ENCODE measurements at places on chromosomes 2 and 18. TPM values are rescaled to one million over a fixed set of nuclear protein-coding genes. Genes with fewer than 3 reads are reported as not detected.

DNA sequence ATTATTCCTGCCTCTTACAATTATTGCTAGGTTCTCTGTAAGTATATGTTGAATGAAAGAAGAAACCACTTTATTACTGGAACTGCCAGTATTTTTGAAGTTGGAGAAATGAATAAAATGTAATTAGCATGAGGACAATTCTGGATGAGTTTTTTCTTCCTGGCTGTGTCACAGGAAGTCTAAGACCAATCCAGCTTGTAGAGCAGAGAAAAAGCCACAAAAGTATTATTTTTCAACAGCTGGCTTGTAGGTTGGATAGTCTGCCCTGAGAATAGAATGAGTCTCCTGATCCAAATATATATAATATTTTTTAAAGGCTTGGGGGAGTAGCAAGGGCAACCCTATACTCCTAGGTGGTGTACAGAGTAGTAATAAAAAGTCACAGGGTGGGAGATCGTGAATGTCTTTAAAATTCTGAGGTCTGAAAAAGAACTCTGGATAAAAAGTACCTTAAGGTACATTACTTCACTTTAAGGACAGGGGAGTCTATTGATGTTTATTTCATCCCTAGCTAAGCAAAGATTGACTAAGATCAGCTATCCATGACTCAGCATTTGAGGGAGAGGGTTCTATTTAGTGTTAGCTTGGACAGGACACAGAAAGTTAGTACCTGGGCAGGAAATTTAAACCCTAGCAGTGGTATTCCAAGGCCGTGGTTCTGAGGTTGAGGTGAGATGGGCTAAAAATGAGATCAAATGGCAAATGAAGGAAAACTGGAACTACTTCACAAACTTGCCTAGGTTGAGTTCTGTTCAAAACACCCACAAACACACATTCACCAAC lies 31.7 kb downstream of the SLC40A1 start:
- DNase-seq = no peak

- no peak for DNase-seq
These were observed 246.3 kb downstream of the SOX11 start for GRCh38 chr2:5938566-5938896.

GRCh38 chr18:69999656-70000055 lies 52.0 kb upstream of the CD226 start:
- no peak for DNase-seq

DNA sequence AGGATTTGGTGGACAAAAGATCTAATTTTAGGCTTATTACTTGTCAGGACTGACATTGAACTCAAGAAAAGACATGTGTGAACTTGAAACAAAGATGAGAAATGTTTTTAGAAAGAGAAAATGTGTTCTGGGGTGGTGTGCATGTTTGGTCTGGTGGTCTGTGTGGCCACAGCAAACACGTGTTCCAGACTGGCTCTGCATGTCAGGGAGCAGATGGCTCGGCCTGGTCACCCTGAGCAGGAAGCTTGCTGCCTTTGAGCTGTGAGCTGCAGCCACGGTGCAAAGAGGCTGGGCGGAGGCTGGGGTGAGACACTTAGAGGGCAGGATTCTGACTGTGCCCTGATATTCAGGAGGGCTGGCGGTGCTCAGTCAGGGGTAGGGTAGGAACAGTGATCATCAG lies 186.1 kb downstream of the CTIF start:
- DNase-seq = no peak

GRCh38 chr2:134634054-134634753 lies 84.6 kb downstream of the TMEM163 start:
- DNase-seq = no peak

- no peak for DNase-seq
These were observed 115.8 kb downstream of the TTC27 start for GRCh38 chr2:32743480-32744236.

- DNase-seq = no peak
These were observed 843.2 kb downstream of the LRRTM4 start for GRCh38 chr2:76679025-76679396.

GRCh38 chr18:48200631-48201336 lies 208.4 kb downstream of the ZBTB7C start:
- no peak for DNase-seq

GRCh38 chr18:57772387-57772799 lies 30.7 kb downstream of the ATP8B1 start:
- DNase-seq = no peak

- DNase-seq = no peak
These were observed 219.0 kb downstream of the MYO3B start for GRCh38 chr2:170396799-170397459.

DNA sequence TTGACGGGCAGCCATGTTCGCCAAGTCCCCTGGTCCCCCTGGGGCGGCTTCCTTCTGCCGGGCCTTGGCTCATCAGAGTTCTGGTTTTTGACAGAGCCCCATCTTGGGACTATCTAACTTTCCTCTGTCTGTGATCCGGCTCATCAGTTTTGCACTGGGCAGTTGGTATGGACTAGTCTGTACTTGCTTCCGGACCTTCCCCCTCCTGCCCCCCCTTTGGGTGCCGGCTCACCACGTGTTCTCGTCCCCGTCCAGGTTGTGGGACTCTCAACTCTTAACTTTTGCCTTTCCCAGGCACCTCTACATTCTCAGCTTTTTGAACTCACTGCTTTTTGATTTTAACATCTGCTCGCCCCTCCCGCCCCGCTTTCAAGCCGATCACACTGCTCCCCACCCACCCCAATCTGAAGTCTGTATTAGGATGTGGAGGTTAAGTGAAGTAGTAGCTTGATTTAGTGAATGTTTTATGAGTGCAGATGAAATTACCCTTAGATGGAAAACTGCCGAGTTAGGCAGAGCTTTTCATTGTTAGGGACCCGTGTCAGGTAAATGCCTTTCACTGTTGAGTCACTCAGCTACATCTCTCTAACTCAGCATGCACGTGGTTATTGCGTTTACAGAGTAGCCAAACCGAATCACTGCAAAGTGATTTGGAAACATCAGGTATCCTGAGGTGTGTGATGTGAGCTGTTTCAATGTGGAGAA lies 874 bp downstream of the WDR43 start:
- DNase-seq = peak; percentile 18

- no peak for DNase-seq
These were observed 145.9 kb upstream of the COPS8 start for GRCh38 chr2:236939721-236940231.

DNA sequence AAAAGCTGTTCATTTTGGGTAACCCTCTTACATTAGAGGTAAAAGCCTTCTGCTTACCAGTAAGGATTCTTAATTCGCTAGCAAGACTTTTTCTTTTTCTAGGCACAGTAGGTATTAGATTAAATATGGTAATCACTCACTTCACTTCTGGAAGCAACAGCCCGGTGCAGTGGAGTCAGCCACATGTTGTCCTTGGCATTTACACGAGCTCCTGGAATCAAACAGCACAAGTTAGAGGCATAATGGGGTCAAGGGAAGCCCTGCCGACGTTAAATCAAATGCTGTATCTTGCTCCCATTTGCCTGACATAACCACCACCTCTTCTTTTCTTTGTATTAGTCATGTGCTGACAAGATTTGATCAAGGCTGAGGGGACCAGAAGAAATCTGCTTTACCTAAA lies 174.1 kb downstream of the ANKRD44 start:
- DNase-seq = no peak

GRCh38 chr2:142236181-142236580 lies 105.4 kb upstream of the LRP1B start:
- no peak for DNase-seq

DNA sequence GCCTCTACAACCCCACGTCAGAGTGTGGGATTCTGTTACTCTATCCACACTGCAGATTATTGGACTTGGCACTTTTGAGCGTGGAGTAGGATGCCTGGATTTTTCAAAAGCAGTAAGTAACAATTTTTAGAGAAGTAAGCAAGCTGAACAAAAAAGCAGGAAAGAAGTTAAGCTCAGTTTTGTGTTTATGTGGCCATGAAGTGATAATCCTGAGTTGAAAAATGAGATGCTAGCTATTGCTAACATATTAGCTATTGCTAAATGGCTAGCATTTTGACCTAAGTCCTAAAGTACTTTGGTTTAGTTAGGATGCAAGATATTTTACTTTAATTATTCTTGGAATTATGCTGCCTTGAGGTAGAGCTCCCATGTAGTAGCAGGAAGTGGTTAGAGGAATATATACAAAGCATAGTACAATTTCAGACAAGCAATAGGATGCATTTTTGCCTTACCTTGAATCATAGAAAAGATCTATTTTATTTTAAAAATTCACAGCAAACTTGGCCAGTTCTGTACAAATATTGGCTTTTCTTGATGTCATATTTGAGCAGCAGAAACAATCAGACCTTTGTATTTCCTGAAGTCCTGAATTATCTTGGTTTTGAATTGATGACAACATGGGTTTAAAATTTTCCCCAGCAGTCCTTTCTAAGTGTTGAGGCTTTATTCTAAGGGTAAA lies 74.6 kb downstream of the COX7A2L start:
- no peak for DNase-seq

DNA sequence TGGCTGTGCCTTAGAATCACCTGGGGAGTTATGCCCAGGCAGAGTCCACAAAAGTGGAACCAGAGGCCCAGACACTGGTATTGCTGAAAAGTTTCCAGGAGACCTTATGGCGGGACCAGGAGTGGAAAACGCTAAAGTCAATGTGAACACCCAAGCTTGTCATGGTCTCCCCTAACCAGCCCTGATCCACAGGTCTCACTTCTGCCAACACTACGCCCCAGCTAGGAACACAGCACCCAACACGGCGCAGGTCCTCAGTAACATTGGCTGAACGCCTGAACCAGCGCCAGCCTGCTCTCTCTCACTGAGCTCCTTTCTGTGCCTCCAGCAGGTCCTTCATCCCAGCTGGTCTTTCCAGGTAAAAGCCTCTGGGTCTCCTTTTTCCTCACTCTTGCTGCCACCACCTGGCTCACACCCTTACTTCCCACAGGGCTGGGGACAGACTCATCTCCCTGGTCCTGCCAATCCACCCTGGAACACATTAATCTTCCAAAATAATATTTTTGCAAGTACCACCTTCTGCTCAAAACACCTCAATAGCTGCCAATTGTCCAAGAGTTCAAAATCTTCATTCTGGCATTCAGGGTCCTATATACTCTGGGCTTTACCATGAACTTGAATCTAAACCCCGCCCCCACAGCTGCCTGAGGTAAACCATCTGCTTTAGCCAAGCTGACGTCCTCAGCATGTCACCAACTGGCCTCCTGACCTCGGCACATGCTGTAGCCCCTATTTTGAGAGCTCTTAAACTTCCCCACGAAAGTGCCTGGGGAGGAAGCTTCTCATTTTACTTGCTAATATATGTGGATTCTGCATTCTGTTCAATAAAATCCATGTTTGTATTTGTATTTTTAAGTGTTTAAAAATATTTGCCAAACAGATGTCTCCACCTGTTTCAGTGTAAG lies 34.6 kb downstream of the ADCY3 start:
- DNase-seq = no peak

- DNase-seq = no peak
These were observed 46.6 kb downstream of the SLC30A6 start for GRCh38 chr2:32212295-32212694.

GRCh38 chr2:108279468-108279867 lies 9.2 kb upstream of the SULT1C2 start:
- DNase-seq = no peak

DNA sequence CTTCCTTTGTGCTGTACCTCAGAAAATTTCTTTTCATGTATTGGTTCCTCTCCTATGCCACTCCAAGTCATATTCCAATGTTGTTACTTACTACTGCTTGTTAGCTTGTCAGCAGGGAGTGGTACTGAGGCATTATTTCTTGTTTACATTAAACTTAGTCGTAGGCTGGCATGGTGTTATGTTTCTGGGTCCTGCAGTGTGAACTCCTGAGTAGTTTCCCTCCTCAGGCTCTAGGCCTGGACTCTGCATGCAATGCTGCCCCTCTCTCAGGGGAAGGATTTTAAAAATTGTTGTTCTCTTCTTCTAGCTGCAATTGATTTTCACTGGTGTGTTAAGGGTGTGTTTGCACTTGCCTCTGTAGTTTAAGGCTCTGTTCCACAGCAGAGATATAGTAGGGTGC lies 671.6 kb downstream of the PLCL1 start:
- no peak for DNase-seq

DNA sequence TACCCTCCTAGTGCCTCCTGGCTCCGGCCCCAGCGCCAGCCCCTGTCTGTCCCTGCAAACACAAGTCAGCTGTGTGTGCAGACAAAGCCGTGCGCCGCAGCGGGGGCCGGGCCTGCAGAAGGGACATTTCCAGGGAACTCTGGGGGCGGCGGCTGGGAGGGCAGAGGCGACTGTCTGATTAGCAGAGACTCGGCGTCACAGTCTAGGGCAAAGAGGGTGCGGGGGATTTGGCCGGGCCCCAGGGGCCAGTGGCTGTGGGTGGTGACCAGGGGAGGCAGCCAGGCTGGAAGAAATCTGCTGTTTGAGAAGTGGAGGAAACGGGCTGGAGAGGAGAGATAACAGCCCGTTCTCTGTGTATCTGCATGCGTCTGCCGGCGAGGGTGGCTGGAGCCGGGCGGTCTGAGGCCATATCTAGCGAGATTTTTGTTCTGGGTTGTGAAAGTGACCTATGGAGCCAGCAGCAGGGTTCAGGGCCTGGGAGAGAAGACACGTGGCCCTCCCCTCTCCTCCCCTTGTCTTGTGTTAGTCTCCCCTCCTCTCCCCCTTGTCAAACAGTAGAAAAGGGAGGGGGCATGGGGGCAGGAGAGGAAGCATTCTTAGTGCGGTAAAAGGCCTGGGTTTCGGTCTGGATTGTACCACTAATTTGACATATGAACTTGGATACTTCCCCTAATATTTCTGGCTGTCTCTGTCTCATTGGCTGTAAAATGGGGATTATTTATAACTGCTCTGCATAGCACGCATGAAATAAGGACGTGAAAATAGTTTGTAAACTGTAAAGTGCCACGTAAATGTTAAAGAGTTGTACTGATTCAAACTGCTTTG lies 169.4 kb downstream of the SMAD7 start:
- DNase-seq = peak; percentile 57

DNA sequence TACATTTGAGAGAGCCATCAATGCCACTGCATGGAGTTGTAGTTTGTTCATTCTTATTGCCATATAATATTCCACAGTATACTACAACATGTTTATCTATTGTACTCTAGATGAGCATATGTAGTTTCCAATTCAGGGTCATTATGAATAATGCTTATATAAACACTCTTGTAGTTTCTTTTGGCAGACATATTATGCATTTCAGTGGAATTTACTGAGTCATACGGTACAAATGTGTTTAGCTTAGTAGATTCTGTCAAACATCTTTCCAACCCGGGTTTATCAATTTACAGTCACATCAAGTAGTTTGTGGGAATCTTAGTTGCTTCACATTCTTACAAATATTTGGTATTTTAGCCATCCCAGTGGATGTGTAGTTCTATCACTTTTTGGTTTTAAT lies 161.1 kb downstream of the KCNH7 start:
- no peak for DNase-seq

DNA sequence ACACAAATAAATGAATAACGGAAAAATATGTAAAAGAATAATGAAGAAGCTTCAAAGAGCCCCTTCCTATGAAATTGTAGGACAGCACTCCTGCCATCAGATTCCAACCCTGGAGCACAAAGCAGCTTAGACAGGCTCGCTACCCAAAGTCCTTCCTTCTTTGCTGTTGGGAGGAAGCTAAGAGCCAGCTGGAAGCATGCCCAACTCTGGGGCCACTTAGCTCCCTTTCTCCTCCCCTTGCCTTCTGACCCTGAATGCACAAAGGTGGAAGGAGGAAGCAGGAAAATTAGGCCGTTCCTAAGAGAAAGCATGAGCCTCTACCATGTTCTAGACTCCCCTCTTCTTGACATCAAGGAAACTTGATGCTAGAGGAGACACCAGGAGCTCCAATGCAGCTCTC lies 700.8 kb downstream of the RNF144A start:
- DNase-seq = no peak

The TRAK2 gene
- total RNA-seq = 13.4 TPM

The VRK2 gene
- 21.4 TPM for total RNA-seq

The SPATA3 gene
- total RNA-seq = not detected

The TAF4B gene
- 2.1 TPM for total RNA-seq
